ENCODE measurements at places on chromosomes 5 and 9.
A peak's percentile ranks its signal among the peaks of the same experiment; 100 is the strongest.

DNA sequence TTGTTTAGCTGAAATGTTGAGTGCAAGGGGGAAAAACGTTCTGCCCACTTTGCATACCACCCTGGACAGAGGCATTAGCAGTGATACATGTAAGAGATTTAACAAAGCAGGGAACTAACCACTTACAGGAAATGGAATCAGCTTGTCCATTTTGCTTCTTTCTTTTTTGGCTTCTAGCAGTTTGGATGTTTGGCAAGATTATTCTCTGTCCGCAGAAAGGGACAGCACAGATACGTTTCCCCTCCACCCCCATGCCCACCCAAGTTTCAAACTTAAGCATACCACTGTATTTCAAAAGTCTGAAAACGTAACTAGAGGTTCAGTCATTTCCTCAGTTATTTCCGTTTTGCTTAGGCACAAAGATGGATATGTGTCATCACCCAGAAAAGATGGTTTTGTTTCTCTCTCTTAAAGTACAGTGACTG lies 118.4 kb downstream of the GDNF start:
- DNase-seq, result no peak

DNA sequence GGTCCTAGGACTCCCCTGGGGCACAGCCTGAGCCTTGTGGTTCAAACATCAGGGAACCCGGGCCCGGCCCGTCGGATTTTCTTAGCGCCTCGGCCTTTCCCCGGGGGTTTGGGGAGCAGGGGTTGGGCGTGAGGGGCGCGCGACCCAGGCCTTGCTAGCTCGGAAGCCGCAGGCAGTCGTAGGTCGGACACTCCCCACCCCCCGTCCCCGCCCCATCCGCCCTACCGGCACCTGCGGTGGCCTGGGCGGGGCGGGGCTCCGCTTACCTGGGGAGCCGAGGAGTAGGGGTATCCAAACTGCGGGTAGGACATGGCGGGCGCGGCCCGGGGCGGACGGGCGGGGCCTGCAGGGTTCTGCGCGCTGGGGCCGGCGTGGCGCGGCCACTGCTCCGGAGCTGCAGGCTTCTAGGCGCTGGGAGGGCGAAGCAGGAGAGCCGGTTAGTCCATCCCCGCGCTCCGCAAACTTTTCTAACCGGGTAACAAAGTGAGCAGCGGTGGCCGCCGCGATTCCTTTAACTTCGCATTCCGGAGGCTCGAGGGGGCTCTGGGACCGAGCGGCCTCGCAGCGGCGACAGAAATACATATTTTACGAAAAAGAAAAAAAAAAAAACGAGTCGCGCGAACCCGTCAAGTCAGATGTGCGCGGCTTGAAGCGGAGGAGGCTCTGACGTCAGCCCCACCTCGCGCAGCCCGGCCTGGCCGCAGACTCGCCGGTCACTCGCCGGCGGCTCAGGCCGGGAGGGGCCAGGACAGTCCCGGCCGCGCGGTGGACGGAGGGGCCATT lies at the start of gene IRX4:
Gene IRX4 (minus strand): TSS at position 589 of the 783 bp plus-strand sequence. CDS start 278 bp downstream, at position 311.
- no peak for DNase-seq

DNA sequence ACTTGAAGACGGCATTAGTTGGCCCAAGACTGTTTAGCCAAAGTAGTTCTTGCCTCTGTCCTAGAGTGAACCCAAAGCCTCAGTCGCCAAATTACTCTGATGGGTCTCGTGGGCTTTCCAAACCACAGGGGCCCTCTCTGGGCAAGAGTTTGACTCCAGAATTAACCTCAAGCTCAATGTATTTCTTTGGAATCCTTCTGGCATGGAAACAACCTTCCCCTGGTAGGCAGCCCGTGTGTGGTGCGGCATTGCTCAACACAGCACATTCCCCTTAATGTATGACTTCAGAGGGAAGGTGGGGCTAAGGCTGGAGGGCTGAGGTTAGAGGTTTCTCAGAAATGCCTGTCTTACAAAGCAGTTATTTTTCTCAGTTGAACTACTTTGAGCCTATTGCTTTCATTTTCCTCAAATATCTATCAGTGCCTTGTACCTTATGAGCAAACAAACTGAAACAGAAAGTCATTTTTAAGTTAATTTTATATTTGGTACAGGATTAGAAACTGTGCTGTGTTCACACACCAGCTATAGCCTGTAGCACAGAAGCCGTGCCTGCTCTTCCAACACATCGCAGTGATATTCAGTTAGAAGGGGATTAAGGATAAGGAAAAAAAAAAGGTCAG lies 123.9 kb upstream of the HAPLN1 start:
- DNase-seq, result peak; percentile 6

GRCh38 chr5:1415059-1415425 lies 30.2 kb downstream of the SLC6A3 start:
- no peak for DNase-seq

Measured in T1000 (cell line).